ENCODE measurements at places on chromosomes 6 and 20.

GRCh38 chr20:53255102-53255710, 283.0 kb downstream of the TSHZ2 start:
- no peak for DNase-seq

DNA sequence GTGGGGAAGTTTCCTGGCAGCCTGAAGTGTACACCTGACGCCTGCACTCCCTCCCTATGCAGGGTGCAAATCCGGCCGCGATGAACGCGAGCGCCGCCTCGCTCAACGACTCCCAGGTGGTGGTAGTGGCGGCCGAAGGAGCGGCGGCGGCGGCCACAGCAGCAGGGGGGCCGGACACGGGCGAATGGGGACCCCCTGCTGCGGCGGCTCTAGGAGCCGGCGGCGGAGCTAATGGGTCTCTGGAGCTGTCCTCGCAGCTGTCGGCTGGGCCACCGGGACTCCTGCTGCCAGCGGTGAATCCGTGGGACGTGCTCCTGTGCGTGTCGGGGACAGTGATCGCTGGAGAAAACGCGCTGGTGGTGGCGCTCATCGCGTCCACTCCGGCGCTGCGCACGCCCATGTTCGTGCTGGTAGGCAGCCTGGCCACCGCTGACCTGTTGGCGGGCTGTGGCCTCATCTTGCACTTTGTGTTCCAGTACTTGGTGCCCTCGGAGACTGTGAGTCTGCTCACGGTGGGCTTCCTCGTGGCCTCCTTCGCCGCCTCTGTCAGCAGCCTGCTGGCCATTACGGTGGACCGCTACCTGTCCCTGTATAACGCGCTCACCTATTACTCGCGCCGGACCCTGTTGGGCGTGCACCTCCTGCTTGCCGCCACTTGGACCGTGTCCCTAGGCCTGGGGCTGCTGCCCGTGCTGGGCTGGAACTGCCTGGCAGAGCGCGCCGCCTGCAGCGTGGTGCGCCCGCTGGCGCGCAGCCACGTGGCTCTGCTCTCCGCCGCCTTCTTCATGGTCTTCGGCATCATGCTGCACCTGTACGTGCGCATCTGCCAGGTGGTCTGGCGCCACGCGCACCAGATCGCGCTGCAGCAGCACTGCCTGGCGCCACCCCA, 1.2 kb downstream of the GPR6 start:
- no peak for DNase-seq

GRCh38 chr6:150169609-150170008, 26.8 kb downstream of the PPP1R14C start:
- no peak for DNase-seq

DNA sequence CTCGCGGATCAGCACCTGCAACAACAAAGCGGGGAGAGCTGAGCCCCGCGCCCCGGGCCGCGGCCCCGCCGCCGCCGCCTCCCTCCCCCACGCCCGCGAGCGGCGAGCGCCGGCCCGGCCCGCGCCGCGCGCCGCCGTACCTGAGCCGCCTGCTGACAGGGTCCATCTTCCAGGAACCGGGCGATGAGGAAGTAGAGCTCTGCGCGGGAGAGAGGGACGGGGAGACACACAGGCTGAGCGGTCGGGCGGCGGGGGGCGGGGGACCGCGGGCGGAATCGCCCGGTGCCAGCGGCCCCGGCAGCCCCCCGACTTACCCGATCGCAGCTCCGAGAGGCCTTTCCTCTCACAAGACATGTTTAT, 359 bp downstream of the PHIP start:
- DNase-seq: no peak

GRCh38 chr6:39496915-39497314, 174.4 kb upstream of the KCNK16 start:
- no peak for DNase-seq

GRCh38 chr20:36117638-36118037, 36.9 kb upstream of the EPB41L1 start:
- DNase-seq: no peak

Measured in erythroblast (primary cell).